ENCODE measurements at places on chromosomes 4 and X.

- DNase-seq: no peak
Measured at GRCh38 chrX:105307762-105308161, 87.3 kb upstream of the TEX13A start.

DNA sequence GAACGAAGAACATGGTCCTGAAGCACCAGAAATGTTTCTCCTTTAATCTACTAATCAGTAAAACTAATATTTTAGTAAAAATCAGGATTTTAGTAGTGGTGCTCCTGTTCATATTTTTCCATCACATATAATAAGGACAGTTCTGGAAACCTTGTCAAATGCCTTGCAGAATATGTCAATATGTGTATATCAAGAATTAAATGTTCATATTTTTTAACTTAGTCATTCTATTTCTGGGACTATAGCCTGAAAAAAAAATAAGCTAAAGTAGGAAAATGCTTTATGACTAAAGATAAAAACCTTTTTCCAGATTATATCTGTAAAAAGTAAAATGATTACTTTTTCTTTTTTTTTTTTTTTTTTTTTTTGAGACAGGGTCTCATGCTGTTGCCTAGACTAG lies 65.1 kb downstream of the MAB21L2 start:
- DNase-seq: no peak

GRCh38 chrX:96407072-96407471 lies 277.6 kb upstream of the DIAPH2 start:
- DNase-seq: no peak

GRCh38 chrX:115531818-115532403 lies 29.1 kb upstream of the PLS3 start:
- DNase-seq: no peak

DNA sequence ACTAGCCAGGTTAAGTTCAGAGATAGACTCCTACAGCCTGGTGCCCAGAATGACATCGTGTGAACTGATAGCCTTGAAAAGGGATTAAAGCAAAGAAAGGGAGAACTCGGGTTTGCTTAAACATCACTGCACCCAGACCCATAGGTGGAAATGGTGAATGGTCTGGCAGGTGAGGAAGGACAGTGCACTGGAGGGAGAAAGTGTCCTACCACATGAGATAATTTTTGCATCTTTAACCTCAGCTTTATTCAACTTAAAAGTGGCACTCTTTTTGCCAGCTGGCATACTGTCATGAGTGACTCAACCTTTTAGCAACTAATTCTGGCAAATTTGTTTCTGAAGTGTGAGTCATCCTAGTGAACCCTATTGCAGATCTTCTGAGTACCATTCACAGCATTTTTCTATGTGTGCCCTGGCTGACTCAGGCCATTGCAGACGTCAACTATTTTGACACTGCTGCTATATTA lies 53.0 kb upstream of the DAPP1 start:
- DNase-seq: peak; percentile 74

GRCh38 chrX:155263854-155264628 lies at the start of gene RAB39B:
Gene RAB39B (minus strand): TSS chrX:155264491. CDS start chrX:155264288, 203 bp downstream.
- DNase-seq: peak; percentile 79

DNA sequence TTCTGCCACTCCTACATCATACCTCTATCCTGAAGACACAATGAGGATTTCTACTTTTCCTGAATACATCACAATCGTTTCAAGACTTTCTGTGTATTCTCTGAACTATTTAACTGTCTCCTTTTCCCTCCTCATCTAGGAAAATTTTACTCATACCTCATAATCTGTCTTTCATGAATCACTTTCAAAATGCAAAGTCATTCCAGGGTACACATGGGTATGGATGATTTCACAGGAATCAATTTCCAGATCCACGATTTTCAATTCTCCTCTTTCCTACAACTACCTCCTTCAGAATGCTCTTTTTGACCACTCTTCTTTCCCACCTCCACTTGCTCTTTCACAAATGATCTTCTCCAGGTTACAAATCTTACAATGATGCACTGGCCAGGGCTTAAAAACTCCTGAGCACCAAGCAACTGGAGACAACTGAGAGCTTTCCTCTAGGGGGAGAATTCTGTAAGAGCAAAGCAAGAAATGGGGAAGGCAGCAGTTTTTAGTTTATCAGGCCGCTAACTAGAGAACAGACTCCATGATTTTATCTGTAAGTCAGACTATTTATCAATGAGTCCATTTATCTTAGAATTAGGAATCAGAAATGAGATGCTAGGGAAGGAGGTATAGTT lies 116.4 kb downstream of the PPP3CA start:
- no peak for DNase-seq

DNA sequence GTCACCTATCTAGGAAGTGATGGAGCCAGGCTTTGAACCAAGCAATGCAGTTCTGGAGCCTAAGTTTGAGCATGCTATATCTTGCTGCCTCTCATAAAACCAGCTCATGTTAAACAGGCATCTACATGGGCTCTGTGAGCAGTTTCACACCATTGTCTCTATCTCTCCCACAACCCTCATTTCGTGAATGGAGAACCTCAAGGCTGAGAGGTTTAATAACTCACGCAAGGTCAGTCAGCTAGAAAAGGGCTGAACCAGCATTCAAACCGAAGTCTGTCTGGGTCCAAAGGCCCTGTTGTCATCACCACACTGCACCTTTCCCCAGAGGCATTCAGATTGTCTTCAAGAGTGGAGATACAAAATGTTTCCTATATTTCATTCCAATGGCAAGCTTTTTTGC lies 369.2 kb downstream of the MID1IP1 start:
- no peak for DNase-seq

- DNase-seq: no peak
Measured at GRCh38 chrX:30955687-30956086, 66.6 kb upstream of the TAB3 start.

DNA sequence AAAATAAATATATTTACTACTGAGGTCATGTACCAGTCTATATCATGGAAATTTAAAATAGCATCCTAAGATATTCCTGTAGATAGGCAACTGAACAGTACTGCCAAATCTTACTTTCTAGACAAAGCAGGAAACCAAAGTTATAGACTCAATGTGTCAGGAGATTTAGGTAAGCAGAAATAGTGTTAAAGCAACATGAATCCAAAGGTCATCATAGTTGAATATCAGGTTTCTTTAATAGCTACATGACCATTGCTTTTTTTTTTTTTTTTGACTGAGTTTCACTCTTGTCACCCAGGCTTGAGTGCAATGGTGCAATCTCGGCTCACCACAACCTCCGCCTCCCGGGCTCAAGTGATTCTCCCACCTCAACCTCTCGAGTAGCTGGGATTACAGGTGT lies 20.2 kb upstream of the ACSL4 start:
- no peak for DNase-seq

- no peak for DNase-seq
Measured at GRCh38 chr4:158543191-158543590, 21.5 kb downstream of the RXFP1 start.

DNA sequence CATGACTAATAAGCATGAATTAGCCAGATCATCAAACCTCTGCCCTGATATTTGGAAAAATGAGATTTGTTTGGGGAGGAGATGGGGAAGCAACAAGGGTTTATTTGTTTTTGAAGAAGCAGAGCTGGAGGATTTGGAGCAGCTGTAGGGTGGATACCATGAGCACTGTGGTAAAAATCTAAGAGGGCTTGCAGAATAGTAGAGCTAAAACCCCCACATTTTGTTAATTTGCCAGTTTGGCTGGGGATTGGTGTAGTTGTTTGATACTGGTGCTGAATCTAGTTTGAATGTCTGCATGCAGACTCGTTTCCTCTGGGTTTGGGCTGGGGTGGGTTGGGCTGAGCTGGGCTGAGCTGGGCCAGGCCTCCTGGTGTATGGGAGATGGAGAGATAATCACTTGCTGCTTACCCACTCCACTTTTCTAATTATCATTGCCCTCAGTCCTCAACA lies 43.7 kb downstream of the SMAD1 start:
- DNase-seq: no peak

DNA sequence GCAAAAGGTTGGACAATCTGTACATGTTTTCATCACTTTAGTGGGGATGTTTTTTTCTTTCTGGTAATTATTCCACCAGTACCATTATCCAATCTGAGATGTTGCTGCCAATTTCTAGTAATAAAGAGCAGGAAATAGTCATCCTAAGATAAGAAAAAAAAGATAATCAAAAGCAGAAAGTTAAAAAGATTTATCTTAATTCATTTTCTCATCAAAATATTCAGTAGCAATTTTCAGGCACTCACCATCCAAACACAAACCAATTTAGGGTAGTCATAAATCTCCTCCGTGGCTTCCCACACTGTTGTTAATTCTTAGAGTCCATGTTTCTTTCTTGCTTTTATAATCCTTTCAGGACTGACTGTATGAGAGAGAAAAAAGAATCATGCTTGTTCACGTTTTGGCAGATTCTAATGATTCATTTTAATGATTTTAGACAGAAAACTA lies 263.7 kb upstream of the UGT8 start:
- DNase-seq: no peak

GRCh38 chr4:33025236-33025635 lies 2305.1 kb downstream of the PCDH7 start:
- no peak for DNase-seq

GRCh38 chr4:140829825-140830224 lies 73.6 kb upstream of the TBC1D9 start:
- no peak for DNase-seq

DNA sequence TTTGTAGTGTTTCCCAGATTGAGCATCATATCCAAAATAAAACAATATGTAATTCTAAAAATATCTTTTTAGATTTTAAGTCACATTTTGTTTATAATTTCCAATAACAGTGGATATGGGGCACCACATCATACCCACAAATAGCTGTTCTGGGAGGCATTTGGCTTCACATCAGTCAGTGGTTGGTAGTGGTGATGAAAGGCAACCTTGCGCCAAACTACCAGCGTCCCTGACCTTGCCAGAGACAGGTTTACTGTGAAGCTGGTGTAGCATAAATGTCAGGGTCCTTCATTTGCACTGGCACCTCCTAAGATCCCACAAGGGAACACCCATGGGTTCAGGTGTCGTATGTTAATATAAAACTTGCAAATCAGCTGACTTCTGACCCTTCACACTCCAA lies 222.2 kb downstream of the DCTD start:
- no peak for DNase-seq

DNA sequence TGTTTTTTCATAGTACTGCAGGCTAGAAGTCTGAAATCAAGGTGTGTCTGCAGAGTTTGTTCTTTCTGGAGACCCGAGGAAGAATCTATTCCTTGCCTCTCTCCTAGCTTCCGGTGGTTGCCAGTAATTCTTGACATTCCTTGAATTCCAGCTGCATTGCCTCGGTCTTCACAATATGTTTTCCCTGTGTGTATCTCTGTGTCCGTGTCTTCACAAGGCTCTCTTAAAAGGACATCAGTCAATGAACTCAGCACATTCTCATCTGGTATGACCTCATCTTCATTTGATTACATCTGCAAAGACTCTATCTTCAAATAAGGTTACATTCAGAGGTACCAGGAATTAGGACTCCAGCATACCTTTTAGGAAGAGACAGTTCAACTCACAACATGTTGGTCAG lies 163.4 kb downstream of the BANK1 start:
- DNase-seq: no peak

GRCh38 chrX:18390941-18391538 lies 34.4 kb upstream of the CDKL5 start:
- peak; percentile 69 for DNase-seq

GRCh38 chr4:179989975-179990374 lies 2253.2 kb upstream of the TENM3 start:
- no peak for DNase-seq

DNA sequence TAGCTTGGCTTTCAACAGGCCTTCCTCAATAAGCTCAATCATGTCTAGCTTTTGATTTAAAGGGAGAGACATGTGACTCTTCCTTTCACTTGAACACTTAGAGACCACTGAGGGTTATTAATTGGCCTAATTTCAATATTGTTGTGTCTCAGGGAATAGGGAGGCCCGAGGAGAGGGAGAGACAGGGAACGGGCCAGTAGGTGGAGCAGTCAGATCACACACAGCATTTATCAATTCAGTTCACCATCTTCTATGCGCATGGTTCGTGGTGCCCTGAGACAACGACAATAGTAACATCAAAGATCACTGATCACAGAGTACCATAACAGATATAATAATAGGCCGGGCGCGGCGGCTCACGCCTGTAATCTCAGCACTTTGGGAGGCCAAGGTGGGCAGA lies 17.8 kb downstream of the ZNF81 start:
- peak; percentile 9 for DNase-seq

DNA sequence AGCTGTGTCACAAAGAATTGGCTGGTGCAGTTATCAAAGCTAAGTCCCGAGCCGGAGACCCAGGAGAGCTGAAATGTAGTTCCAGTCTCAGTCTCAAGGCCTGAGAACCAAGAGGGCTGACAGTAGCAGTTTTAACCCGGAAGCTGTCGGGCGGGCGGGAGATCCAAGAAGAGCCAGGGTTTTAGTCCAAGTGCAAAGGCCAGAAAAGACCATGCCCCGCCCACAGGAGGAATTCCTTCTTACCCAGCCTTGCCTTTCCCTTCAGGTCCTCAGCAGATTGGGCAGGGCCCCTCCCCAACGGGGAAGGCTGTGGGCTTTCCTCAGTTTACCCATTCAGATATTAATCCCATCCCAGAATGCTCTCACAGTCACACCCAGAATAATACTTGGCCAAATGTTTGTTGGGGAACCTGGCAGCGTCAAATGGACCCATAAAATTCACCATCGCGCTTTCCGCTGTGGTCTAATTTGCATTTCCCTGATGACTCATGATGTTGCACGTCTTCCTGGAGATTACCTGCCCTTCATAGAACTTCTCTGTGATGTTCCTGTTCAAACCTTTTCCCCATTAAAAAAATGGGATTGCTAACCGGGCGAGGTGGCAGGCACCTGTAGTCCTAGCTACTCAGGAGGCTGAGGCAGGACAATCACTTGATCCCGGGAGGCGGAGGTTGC lies 16.2 kb downstream of the MAEA start:
- peak; percentile 56 for DNase-seq

DNA sequence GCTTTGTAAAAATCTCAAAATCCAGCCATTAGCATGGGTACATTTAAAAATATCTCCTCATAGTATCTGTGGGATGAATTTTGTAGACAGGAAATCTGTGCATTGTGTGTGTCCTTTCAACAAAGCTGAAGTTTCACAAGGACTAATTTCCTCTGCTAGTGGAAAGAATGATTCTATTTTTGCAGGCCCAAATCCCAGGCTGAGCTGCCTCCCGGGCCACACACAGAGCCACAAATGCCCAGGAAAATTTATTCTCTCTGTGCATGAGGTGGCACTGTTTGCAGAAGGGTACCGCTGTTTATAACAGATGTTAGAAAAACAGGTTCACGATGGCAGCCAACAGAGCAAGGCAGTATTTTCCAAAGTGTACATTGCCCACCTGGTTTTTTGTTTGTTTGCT lies 11.0 kb upstream of the VCX3B start:
- no peak for DNase-seq

GRCh38 chrX:15475486-15475885 lies 17.6 kb downstream of the PIR start:
- no peak for DNase-seq

DNA sequence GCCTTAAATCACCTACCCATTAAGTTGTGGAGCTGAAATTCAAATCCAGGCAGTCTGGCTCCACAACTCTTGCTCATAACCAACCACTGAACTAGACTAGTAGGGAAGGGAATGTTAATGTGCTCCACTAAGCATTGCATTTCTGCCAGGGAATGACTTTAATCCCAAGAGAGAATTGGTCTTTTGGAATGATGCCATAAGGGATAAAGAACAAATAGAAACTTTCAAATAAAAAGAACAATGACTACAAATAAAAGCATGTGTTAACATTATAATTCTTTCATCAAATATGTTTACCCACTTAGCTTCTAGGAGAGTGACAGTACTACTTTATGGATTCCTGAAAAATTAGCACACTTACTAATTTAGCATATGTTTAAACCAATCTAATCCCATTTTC lies 905.9 kb downstream of the CENPC start:
- DNase-seq: no peak

- no peak for DNase-seq
Measured at GRCh38 chr4:128832243-128832625, 22.7 kb downstream of the JADE1 start.

All from activated CD4-positive, alpha-beta T cell treated with anti-CD3 and anti-CD28 coated beads, Interleukin-2, Interleukin-6, amounts not matched to agents 100 ng/mL and 50 ng/mL, durations not matched to agents 16 hours and 8 hours (primary cell).